SK-N-SH (cell line): ENCODE measurements at places on chromosomes 3 and 15. TPM values are rescaled to one million over a fixed set of nuclear protein-coding genes. Genes with fewer than 3 reads are reported as not detected.

- DNase-seq: no peak
These were observed 10.3 kb downstream of the CAV3 start for GRCh38 chr3:8743911-8744310.

DNA sequence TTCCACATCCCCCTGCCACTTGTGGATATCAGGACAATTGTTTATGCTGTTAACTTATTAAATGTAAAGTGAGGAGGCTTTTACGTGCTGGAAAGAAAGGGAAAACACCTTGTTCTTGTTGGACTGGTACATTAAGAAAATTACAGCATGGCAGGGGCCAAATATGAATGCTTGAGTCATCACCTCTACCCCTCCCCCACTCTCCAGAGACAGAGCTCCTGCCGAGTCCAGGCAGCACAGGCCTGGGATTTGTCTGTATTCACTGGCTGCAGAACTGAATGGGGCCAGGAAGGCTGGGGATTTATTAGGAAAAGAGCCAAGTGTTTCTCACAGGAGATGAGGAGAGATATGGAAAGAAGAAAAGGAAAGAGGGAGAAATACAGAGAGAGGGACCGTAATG, 308.9 kb downstream of the EPHB1 start:
- DNase-seq: peak; percentile 12

GRCh38 chr15:67914537-67915460, 75.0 kb upstream of the RNU6-1 start:
- DNase-seq: no peak

DNA sequence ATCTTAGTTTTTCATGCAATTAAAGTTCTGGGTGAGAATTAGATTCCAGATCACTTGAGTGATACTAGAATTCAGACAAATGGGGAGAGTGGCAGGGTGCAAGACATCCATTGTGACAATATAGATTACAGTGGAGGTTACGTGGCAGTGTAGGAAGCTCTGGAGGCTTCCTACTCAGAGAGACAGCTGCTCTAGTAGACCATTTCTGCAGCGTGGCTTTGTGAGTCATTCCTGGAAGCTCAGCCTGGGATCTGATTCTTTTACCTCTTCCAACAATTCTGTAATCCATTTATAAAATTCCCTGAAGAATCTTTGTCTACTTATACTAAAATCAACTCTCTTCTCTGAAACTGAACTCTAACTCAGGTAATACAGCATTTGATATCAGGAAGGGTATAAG, 90.4 kb upstream of the ASB14 start:
- no peak for DNase-seq

DNA sequence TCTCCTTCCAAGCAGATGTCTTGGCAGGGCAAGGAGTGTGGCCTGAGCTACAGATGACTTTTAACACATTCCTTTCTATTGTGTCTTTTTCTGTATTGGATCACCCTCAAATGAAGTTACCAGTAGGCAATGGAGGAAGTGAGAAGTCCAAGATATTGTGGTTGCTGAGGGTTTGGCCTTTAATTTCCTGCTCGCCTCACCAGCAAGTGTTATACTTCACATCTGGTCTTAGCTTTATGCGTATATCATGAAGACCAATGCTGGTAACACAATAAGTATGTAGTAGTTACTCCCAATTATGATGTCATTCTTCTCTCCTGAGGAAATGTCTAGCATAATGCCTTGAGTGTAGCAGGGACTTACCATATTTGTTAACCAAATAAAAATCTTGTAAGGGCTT, 179.9 kb downstream of the ZIC1 start:
- no peak for DNase-seq

DNA sequence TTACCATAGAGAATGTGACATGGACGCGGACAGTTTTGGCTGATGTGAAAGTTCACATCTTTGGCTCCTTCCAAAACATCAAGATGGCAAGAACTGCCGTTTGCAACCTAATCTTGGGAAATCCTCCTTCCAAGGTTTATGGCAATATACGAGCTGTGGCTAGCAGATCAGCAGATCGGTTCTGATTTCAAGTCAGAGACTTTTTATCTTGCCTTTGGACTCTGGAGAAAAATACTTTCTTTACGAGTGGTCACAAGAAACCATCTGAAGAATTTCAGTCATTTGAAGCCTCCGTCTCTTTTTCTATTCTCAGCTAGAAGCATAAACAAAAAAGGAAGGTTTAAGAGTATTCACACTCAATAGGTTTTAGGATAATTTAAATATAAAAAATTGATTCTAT, 153.5 kb upstream of the MEIS2 start:
- no peak for DNase-seq

- DNase-seq: no peak
These were observed 47.9 kb upstream of the PLXNA1 start for GRCh38 chr3:126934991-126935390.

DNA sequence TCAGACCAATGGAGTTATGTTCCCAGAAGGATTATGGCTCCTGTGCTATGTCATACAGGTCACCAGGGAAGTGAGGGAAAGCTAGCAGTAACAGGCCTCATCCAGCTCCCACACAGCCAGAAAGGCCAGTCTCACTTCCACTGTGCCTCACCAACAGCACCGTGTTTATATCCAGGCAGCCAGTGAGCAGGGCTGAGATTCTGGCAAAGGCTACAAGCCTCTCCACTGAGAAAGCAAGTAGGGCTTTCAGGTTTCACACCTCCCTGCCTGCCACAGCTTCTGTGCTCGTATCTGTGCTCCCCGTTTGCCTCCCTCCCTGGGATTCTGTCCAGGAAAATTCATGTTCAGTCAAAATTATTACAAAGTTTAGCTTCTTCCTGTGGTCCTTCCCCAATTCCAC, 14.9 kb upstream of the CFAP20DC start:
- DNase-seq: no peak

GRCh38 chr15:67859331-67859946, 19.6 kb upstream of the RNU6-1 start:
- DNase-seq: no peak

- DNase-seq: no peak
These were observed 133.2 kb upstream of the CHRM5 start for GRCh38 chr15:33834892-33835743.

GRCh38 chr3:32453346-32453745, 49.3 kb downstream of the CMTM6 start:
- no peak for DNase-seq

DNA sequence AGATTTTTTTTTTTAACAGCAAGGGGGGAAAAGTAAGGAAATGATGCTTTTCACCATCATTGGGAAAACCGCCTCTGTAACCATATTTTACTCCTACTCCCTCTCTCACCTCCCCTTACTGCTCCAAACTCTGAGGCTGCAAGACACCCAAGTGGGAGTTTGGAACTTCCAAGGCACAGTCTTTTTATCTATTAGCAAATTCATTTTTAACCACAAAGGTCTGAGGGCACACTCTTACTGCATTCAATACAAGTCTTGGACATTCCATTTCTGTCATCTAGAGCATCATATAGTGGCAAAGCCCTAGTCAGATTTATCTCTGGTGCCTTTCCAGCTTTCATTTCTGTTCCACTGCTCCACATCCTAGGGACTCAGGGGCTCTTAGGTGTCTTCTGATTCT, 13.2 kb downstream of the FAM162A start:
- DNase-seq: no peak

DNA sequence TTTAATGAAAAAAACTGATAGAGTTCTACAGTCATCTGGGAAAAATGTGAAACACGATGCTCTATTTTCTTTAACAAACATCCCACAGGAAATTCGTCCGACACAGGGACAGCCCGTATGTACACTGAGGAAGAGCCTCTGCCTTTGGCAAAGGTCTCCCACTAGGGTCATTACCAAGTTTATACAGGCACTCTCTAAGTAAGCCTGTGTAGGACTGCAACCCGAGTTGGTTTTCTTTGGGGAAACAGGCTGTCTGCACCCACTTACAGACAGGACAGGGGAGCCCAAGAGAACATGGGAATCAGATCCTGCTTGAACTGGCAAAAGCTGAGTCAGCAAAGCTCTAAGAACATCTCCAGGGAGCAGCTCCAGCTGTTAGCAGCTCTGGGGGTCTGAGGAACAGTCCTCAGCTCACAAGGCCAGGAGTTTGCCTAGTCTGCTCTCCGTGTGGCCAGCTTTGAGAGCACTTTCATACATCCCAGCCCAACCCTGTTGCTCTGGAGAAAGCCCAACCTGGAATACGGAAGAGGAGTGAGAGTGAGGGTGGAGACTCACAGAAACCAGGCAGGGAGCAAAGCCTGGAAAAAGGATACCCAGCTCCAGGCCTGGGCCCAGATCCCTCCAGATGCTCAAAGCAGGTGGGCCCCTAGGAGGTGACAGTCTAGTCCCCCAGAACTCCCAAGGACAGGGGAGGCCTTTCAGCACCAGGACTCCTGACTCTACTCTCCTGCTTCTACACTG, 1.9 kb downstream of the TBC1D2B start:
- DNase-seq: no peak

GRCh38 chr3:95424279-95424678, 1361.4 kb downstream of the NSUN3 start:
- no peak for DNase-seq

DNA sequence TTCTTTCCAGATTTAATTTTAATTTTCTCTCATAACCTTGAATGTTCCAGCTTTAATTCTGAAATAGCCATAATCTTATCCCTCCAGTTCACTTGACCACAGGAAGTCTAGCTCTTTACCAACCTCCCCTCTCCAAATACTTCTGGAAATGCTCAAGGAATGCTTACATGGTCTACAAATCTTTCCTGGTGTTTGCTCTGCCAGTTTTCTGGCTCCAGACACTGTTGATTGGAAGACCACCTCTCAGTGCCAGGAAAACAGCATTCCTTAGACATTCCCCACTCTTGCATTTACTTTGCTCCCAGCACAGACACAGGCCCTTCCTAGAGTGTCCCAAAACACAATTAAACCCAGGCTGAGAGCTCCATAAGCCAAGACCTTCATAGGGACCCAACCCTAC, 98.6 kb downstream of the MESD start:
- no peak for DNase-seq

DNA sequence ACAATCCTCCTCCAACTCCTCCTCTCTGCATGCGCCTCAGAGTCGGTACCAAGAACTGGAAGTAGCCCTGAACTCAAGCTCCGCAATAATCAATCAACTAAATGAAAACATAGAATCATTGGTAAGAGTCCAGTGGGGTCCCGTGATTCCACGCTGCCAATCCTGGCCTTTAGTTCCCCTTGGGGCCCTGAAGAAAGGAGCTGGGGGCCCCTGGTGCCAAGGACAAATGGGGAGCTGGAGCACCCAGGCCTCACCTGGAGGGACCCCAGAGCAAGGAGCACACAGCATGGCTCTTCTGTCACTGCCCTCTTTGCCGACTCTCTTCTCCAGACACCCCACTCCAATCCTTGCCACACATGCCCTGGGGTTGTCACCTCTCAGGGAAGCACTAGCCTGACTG, 80.3 kb downstream of the ADAMTS7 start:
- DNase-seq: no peak

DNA sequence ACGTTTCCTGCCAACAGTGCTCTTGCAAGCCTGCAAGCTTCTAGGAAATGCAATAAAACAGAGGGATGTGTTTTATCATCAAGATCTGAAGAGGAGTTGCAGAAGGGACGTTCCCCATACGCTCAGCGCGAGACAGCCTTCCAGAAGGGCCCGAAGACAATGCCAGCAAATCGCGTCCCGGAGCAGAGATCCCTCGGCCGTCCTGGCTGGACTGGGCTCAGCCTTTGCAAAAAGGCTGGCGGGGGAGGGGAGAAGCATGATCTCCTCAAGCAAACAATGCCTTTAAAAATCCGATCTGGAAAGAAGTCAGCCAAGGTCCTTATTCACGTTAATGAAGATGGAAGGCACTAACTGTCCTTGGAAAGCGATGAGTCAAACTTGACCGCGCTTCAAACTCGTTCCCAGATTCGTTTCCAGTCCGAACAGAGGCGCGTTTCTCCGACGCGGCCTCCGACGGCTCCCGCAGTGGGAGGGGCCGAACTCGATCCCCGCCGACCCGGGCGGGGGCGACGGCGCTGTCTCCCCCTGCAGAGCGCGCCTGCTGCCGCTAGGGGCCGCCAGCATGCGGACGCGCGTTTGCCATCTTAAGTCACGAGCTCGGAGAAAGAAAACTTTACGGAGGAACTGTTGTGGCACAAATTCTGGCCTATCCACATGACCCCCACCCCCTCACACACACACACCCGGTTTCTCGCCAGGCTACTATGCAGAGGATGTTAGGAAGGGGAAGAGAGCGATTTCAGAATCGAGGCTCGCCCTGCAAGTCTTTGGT, 5.5 kb downstream of the BCL6 start:
- DNase-seq: peak; percentile 86

DNA sequence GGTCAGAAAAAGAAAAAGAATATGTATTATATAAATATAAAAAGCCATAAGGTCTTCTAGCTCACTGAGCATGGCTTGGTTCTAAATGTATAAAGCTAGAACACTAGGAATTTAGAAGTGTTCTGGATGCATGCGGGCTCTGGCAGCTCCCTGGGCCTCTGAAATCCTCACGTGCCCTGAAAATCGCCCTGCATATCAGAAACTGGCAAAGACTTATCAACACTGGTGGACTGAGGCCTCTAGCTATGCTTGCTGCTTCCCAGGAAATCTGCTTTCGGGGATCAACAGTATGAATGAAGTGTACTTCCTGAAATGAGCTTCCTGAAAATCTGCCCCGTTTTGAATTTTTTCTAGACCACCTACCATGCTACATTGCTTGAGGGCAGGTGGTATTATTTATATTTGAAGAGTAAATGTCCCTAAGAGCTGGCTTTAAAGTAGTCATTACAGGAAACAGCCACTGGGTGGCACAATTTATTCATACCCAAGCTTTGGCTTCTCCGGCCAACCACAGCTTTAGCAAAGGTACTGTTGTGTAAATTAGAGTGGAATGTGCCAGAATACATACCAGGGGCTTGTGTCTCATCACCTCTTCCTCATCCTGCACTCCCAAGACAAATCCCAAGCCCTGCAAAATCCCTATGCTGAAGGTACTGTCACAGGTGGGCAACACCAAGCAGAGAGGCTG, 17.7 kb downstream of the CRTAP start:
- peak; percentile 71 for DNase-seq

DNA sequence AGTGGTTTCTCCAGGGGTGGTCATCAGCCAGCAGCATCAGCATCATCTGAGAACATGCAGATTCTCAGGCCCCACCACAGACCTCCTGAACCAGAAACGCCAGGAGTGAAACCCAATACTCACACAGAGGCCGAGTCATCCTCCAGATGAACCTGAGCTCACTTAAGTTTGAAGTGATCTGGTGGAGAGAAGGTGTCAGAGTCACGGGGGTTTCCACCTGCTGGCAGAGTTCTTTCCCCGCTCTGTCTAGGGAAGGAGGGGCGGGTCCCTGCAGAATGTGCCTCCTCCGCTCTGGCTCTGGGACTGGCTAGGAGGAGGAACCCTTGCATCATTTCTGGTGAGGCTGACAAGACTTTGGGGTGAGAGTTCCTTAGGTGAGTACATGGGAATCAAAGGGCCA, 13.3 kb upstream of the KIF23 start:
- DNase-seq: no peak

GRCh38 chr3:41836360-41837134, 125.4 kb downstream of the ULK4 start:
- DNase-seq: no peak

GRCh38 chr15:73688455-73688854, 4.3 kb downstream of the CD276 start:
- peak; percentile 42 for DNase-seq

GRCh38 chr3:161305095-161305991, 66.0 kb downstream of the SPTSSB start:
- peak; percentile 28 for DNase-seq

GP9 gene
- polyA plus RNA-seq: not detected in 2 replicates

SLC28A2 gene
- polyA plus RNA-seq: not detected in 2 replicates

EFCAB12 gene
- 0.26 and 0.38 TPM in 2 replicates for polyA plus RNA-seq

CPLX3 gene
- not detected in 2 replicates for polyA plus RNA-seq

SGO1 gene
- 1.6 and 2.2 TPM in 2 replicates for polyA plus RNA-seq

SV2B gene
- polyA plus RNA-seq: not detected in 2 replicates

DLEC1 gene
- polyA plus RNA-seq: 0.02 TPM in 1 of 2 replicates, not detected in the other

CFAP100 gene
- not detected in 2 replicates for polyA plus RNA-seq

COLQ gene
- 1.5 and 1.9 TPM in 2 replicates for polyA plus RNA-seq
